ENCODE measurements at places on chromosomes 2 and 18.
A peak's percentile ranks its signal among the peaks of the same experiment; 100 is the strongest.

DNA sequence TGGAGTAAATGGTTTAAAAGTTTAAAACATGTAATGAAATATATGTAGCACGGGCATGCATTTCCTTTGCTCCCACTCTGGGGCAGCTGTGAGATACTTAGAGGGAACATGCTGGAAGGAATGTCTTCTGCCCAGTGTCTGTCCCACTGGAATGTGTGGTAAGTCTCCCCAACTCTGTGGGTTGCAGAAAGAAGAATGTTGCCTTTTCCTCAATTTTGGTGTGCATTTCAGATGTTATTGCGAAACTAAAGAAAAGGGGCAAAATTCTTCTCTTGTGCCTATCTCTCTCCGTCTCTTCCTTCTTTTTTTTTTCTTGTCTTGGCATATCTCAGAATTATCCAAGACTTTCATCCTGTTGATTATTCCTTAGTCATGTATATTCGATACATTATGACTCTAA is 201.1 kb downstream of the SH3RF3 start:
- no peak for DNase-seq

GRCh38 chr2:42754021-42754775 is 9.7 kb downstream of the OXER1 start:
- no peak for DNase-seq

DNA sequence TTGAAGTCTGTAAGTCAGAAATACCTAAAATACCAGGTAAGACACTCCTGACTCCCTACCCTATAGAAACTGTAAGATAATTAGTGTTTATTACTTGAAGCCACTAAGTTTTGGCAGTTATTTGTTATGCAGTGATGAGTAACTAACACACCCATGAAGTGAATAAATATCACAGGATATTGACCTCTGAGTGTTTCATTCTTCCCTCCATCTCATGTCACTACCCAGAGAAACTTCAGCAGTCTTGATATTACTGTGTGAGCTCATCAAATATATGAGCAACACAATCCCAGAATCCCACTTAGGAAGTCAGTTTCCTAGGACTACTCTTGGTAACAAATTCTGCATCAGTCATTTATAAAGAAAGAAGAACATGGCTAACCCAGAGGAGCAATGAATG is 529.7 kb downstream of the FBXO15 start:
- DNase-seq = no peak

DNA sequence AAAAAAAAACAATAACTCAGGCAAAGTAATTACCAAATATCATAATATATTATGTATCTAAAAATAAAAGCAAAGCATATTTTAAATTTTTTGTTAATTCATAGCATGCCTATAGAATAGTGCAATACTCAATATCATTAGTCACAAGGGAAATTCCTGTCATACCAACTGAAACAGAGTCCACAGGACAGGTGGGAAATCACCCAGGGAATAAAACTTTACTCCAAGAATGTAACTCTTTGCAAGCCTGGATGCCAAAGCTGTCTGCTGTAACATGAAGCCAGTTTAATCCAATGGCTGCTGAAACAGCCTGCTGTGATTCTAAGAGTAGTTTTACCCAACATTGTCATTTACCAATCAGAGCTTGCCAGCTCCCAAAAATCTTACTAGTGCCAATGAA is 40.0 kb upstream of the SULT1C3 start:
- DNase-seq = no peak

- peak; percentile 19 for DNase-seq
Measured at GRCh38 chr2:113720167-113720566, 36.3 kb downstream of the SLC35F5 start.

- DNase-seq = no peak
Measured at GRCh38 chr2:101476605-101477208, 1.8 kb upstream of the RFX8 start.

GRCh38 chr2:20620696-20621365 is 30.1 kb downstream of the HS1BP3 start:
- DNase-seq = no peak

DNA sequence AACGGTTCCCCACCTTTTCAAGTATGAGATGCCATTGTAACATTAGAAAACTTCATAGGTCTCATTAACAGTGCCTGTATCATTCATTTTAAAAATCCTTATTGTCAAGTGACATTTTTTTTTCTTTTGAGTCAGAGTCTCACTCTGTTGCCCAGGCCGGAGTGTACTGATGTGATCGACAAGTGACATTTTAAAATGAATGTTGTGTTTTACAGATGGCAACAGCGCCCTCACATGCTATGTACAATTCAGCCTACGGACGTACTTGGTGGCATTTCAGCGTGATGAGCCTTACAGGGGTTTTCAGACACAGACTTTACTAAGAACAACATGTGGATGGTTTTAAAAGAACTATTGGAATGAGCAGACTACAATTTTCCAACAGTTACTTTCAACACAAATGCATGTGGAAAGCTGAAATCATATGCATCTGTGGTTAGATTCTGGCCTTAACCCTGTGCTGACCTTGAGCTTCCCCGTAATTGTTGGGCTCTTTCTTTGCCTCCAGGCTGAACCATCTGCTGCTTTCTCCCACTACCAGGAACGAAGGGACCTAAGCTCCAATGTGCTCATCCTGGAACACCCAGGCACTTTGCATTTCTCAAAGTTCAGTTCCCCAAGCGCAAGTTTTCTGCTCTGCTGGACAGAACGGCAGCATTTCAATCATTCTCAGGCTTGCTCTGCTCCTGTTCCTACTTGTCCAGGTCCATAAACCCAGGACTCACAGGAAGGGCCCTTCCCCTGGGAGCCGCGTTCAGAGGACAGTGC is 119.9 kb upstream of the NDUFV2 start:
- DNase-seq = peak; percentile 46

GRCh38 chr2:176317199-176317598 is 48.0 kb downstream of the MTX2 start:
- no peak for DNase-seq

- DNase-seq = peak; percentile 44
Measured at GRCh38 chr2:152166633-152167032, 8.9 kb downstream of the STAM2 start.

Data from AG08396 (cell line).